ENCODE measurements at places on chromosomes 7 and 10.

DNA sequence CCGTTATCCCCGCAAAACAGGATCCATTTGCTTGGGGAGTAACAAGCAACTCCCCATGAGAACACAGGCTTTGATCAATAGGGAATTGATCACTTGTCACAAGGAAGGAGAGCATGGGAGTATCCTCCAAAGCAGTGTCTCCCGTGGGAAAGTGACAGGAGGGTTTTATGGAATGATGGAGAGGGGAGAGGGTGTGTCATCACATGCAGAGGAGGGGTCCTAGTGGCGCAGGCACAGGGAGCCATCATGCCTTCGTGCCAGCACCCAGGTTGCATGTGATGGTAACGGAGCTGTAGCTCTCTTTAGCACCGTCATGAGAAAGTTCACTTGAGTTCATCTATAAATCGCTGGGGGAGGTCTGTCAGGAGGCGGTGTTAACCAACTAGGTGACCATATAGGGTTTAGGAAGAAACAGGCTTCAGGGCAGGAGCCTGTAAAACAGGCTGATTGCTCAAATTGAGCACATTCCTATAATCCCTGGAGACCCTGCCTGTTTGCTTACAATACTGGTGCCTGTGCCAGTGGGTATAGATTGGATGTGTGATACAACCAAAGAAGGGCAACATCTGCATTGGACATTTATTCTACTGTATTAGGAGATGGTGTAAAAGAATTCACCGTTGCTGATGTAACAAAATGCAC lies 428.5 kb downstream of the GALNT17 start:
- no peak for DNase-seq

- DNase-seq = peak; percentile 47
Observed at GRCh38 chr10:96470116-96470743, 43.5 kb downstream of the TLL2 start.

DNA sequence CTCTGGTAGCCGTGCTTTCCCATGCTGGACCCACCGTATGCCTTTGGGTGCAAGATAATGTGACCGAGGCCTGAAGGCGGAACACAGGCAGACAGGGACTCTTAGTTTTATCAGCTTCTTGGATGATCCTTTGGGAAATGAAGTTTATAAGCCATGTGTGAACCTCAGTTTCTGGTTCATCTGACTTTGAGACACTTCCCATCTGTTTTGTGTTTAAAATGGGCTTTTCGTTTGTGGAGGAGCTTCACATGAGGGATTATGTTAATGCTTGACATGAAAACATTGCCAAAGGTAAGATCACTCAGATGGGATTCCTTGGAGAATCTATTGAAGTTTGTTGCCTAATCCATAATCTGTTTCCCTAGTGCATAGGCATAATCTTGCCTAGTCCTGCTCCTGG lies 249.8 kb upstream of the LYZL1 start:
- no peak for DNase-seq

- DNase-seq = peak; percentile 98
Observed at GRCh38 chr7:5396999-5397663, 26.5 kb downstream of the TNRC18 start.

GRCh38 chr7:18177129-18177814 lies 149.6 kb upstream of the PRPS1L1 start:
- peak; percentile 24 for DNase-seq

GRCh38 chr7:55641811-55642210 lies 69.5 kb upstream of the VOPP1 start:
- no peak for DNase-seq

- DNase-seq = peak; percentile 89
Observed at GRCh38 chr10:61779950-61780659, 117.4 kb downstream of the CABCOCO1 start.

DNA sequence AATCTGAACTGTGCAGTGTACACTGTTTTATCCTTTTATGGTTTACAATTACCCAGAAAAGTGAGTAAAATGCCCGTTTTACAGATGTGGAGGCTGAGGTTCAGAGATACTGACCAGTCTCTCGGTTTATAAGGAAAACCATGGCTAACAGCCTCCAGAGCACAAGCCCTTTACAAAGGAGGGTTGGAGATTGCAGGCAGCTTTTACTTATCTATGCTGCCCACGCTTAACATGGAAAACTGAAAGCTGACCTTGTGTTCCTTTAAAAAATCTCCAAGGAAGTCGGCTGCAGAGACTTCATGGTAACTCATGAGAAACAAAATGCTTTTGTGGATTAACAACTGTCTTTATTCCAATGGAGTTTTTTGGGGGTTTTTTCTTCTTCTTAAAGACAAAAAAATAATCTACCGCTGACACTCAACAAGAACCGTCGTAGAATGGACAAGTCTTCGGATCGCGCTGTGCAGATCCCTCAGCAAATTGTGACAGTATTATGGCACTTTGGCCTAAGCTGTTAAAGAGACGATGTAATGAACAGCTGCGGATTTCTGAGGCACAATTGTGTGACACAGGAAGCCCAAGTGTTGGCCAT lies 654 bp upstream of the SLF2 start:
- DNase-seq = no peak

GRCh38 chr10:62705789-62706188 lies 98.7 kb upstream of the ADO start:
- no peak for DNase-seq

GRCh38 chr7:117872561-117873309 lies 506 bp downstream of the CTTNBP2 start:
- no peak for DNase-seq

DNA sequence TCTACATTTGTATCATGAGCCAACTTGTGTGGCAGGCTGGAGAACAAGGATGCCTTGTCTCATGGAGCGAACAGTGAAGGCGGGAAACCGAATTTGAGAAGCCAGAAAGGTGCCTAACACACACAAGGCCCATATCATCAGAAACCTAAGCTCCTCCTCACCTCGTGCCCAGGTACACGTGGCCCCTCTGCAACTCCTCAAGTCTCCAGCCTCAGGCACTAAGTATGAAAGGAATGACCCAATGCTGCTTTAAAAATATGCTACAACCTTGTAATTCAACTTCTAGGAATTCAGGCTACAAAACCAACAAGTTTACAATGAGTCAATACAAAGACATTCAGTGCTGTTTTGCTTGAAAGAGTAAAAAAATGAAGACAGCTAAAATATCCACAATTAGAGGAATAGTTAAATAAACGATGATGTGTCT lies 95.7 kb downstream of the CDK6 start:
- no peak for DNase-seq

GRCh38 chr10:12943425-12943824 lies 58.1 kb downstream of the CCDC3 start:
- no peak for DNase-seq

- DNase-seq = no peak
Observed at GRCh38 chr7:45157286-45157652, 322 bp upstream of the RAMP3 start.

DNA sequence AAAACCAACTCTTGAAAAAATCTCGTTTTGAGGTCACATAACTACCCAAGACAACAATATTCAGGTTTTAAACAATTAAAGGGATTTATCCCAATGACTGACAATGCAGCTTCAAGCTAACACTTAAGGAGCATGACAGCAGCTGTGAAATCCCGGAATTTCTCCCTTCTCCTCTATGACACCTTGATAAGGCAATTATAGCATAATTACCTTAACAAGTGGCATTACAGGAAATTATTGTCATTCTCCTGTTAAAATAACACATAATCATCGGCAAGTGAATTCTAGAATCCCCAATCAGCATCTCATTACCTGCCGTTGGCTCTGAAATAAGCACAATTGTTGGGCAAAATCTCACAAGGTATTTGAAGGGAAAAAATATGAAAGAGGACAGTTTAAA lies 417.0 kb upstream of the PFKP start:
- no peak for DNase-seq

DNA sequence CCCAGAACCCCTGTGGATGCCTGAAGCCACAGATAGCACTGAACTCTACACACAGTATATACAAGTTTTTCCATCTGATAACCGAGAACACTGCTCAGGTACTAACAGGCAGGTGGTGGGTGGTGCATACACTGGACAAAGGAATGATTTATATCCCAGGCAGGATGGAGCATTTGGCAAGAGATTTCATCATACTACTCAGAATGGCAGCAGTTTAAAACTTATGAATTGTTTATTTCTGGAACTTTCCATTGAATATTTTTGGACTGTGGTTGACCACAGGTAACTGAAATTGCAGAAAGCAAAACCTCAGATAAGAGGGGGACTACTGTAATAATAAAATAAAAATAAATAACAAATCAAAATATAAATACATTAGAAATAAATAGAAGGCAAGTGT lies 10.9 kb upstream of the KCNMA1 start:
- no peak for DNase-seq

DNA sequence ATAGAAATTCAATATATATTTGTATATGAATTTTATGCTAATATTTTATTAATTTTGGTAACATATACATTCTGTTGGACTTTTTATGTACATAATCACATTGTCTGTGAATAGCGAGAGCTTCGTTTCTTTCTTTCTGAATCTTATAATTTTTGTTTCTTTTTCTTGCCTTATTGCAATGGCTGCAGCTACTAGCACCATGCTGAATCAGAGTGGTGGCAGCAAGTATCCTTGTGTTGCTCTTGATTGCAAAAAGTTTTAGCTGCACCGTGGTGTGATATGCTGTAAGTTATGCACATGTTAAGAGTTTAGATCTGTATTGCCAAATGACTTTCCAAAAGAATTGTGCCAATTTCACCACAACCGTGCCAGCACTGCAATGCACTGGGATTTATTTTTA lies 32.6 kb downstream of the ELFN1 start:
- DNase-seq = no peak

DNA sequence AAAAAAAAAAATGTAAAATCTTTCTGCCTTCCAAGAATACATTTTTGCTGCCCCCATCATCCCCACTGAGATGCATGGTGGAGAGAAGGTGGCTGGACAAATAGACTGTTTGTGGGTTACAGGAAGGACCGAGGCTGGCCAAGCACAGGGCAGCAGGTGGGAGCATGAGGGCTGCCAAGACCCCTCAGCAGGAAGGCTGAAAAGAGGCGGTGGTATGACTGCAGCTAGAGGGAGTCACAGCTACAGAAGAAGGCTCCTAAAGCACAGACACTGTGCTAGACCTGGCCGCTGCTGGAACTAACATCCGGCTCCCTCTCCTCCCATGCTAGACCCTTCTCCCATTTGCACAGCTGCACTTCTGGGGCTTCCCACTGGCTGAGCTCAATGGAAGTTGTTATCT lies 289.6 kb downstream of the TCERG1L start:
- no peak for DNase-seq

GRCh38 chr7:90227259-90227658 lies 15.7 kb downstream of the STEAP2 start:
- DNase-seq = no peak

DNA sequence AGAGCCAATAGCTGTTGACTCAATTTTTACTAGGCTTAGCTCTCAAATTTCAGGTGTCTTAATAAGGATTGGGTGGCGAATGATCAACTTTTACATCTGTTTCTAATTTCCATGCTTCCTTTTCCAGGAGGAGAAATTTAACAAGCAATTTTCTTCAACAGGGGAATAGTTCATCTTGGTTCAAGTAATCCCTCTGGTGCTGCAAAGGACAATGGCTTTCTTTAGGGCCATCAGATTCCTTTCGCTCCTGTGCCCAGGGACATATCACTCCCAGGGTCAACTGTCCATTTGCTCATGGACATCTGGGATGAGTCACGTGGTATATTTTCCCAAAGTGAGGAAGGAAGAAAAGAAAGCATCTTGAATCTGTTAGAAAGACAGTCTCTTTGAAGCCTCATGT lies 313.3 kb downstream of the FRMD4A start:
- DNase-seq = no peak

DNA sequence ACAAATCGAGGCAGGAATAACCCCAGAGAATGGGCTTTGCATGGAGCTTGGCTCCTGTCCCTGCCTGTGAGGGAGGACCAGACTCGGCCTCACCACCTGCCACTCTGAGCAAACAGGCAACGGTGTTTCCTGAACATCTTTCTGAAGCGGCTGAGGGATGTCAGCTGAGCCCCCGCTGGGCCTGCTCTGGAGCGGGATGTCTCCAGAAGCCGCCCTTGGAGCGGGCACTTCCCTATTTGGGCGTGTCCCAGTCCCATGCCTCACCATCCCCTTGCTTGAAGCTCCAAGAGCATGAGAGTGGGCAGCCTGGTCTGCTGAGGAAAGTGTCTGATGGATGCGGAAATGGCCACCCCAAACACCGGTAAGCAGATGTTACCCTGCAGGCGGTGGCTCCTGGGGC lies 10.2 kb downstream of the ALKBH4 start:
- no peak for DNase-seq

GRCh38 chr7:155618708-155619633 lies 25.5 kb upstream of the RBM33 start:
- DNase-seq = peak; percentile 95

GRCh38 chr7:85829817-85830432 lies 643.1 kb upstream of the SEMA3D start:
- peak; percentile 36 for DNase-seq

GRCh38 chr7:142554560-142555532 lies 194.4 kb upstream of the PRSS1 start:
- DNase-seq = no peak

- peak; percentile 51 for DNase-seq
Observed at GRCh38 chr10:125149036-125149679, 11.2 kb downstream of the CTBP2 start.

GRCh38 chr7:136325578-136325977 lies 348.4 kb upstream of the MTPN start:
- no peak for DNase-seq

DNA sequence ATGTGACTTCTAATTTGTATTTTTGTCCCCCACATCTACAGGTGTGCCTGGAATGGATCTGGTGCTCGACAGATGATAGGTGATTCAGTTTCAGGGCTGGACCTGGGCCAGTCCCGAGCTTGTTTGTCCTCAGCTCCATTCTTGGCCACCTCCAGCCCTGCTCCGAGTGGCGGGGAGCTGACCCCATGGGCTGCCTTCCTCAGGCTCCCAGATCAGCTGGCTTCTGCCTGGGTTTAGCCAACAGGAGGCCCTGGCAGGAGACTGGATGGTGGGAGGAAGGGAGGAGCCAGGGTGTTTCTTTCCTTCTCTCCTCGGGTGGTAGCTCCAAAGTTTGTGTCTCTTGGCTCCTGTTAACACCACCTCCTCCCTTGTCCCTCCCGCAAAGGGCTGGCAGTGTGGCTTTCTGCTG lies 75.2 kb downstream of the CDH23 start:
- no peak for DNase-seq

DNA sequence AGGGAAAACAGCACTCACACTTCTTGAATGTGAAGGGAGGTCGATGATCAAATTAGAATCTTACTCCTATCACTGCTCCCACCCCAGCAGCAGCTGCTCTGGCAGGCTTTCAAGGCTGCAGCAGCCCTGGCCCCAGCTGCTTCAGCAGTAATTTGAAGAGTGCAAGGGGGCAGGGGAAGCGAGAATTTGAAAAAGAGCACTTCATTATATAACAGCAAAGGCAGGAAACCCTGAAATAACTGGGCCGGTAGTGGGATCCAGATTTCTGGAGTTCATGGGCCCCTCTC lies 44.9 kb downstream of the MYPN start:
- DNase-seq = no peak

Measured in HT-29 (cell line).